ENCODE measurements at places on chromosomes 2 and 18.

DNA sequence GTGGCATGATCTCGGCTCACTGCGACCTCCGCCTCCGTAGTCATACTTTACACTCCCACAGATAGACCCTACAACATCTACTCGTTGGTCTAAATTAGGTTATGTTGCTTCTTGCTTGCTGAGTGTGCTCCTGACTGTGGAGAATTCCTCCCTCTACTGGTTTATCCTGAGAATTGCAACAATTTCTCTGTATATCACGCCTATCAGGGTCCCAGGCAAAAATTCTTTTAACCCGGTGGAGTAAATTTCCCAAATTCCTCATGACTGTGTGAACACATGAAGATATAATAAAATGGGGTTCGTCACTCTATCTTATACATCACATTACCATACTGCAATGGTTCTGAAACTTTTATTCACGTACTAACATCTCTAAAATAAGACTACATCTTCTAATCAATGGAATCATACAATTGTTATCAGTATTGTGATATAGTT, 156.7 kb downstream of the EVA1A start:
- DNase-seq: no peak

DNA sequence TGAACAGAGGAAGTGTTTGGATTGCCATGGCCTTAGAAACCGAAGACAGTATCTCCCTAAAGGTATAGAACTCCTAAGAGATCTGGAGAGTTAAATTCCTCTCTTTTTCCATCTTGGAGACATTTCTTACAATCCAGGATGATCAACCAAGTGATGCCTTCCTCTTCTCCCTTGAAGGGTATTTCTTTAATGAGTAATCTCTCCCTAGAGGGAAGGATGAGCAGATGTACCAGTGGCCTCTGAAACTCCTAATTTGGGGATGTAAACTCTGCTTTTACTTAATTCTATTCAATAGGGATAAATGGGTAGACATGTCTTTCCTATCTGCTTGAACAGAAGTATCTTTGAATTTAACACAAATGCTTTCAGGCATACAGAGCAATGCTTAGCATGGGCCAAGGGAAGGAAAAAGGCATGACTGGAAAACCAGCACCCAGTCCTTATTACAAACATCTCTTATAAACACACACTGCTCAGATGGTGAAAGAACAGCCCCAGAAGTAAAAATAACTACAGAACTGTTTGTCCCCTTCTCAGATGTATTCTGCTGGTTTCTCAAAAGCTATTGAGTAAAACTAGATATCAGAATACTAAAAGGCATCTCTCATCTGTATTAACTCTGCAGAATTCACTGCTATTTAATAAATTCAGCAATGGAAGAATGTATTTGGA, 4.7 kb upstream of the THNSL2 start:
- no peak for DNase-seq

DNA sequence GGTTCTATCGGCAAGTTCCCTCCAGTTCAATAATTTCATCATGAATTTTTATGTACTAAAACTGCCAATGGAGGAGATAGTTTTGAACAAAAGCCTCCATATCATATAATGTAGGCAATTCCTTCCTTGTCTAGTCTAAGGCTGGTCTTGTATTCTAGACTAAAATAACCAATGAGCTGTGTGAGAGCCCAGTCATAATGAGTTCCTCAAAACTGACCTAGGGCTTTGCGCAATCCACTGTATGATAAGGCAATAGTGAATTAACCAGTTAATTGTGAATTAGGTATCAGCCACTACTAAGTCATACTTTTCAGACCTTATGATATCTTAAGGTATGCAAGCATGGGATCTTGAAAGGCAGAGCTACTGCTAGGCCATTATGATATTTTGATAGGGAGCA, 7.6 kb upstream of the UXS1 start:
- no peak for DNase-seq

DNA sequence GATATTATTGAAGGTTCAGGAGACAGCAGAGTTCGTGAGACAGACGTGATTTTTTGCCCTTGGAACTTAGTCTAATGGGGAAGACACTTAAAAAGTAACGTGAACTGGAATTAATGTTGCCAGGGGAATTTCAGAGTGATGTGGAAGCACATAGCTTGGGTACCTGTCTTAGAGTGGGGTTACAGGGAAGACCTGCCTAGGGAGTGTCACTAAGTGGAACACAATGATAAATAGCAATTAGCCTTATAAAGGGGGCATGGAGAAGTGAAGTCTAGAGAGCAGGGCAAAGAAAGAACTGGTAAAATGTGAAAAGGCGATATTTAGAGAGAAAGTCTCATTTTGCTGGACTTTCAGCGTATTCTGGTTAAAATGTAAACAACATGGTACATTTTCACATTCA, 306.0 kb upstream of the TCF4 start:
- no peak for DNase-seq

DNA sequence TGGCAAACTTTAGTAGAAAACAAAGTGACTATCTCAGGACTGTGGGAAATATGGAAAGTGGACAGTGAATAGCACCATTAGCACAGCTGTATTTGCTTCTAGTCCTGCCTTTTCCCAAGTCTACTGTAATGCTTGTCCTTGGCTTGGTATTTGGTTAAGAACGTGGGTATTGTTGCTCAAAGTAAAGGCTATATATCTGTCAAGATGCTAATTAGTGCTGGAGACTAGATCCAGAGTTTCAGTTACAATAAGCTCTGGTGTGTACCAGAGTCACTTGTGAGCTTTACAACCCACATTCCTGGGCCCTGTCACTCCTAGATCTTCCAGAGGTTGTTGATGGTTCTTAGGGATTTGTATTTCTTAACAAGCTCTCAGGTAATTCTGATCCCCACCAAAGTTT, 313.6 kb downstream of the SLC8A1 start:
- DNase-seq: no peak

DNA sequence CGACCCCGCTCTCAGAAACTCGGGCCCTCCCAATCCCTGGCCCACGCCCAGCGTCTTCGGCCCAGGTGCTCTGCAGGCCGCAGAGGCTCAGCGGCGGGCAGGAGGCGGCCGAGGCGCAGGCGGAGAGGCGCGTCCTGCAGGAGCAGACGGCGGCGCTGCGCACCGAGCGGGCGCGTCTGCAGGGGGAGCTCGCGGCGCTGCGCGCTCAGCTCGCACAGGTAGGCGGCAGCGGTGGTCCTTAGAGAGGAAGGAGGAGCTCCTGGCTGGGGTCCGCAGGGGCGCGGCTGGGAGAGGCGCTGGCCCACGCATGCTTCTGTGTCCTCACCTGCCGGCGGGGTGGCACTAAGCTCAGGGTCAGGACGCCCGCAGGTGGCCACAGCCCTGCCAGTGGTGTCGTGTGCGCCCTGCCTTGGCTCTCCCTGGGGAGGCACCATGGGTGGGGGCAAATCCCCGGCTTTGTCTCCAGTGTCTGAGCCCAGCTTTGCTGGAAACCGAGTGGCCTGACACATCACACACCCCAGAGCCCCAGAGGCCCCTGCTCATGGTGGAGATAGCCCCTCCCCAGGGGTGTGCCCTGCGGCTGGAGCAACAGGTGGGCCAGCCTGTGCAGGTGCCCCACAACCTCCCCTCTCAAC, 14.9 kb upstream of the SNED1 start:
- peak; percentile 19 for DNase-seq

DNA sequence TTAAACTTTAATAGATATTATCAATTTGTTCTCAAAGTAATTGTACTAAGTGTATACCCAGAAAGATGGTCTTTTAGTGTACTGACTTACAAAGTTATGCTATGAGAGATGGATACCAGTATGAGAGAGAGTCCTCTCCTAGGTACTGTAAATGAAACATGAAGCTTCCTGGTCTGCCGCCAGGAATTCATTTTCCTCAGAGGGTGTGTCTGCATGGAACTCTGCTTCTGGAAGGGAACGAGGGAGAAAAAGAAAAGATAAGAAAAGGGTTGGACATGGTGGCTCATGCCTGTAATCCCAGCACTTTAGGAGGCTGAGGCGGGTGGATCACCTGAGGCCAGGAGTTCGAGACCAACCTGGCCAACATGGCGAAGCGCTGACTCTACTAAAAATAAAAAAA, 2.2 kb upstream of the SSB start:
- no peak for DNase-seq

DNA sequence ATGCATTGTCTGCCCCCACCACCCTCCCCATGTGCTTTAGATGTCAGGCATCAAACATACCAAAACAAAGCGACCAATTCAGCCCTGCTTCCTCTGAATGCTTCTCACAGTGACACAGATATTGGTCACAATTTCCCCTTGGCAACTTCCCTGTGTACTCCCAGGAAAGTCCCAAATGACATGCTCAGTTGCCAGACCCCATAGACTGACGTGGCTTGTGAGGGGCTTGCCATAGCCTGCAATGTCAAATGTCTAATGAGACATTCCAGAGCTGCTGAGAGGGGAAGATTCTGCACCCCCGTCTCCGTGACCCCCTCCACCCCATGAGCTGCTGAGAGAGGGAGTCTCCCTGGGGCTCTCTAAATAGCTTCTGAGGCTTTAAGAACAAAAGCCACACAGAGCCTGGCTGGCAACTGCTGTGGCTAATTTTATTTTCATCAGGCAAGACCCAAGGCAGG, 47.3 kb downstream of the RFTN2 start:
- DNase-seq: no peak

DNA sequence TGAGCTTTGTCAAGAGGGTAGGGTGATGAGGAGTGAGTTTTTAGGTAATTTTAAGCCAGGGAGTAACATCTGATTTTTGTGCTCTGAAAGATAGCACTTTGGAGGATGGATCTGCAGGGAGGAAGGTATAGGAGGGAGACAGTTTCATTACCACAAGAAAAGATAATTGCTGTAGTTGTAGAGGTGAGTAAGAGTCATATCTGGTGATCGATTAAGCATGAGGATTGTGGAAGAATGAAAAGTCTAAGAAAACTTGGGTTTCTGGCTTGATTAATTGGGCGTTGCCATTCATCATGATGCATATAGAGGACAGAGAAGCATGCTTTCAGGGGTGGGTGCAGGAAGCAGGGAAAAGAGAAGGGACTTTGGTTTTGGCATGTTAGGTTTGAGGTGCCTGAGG, 18.5 kb downstream of the KCMF1 start:
- no peak for DNase-seq

GRCh38 chr2:64718250-64718885, 64.7 kb upstream of the SERTAD2 start:
- no peak for DNase-seq

GRCh38 chr2:3849213-3849612, 145.8 kb downstream of the DCDC2C start:
- no peak for DNase-seq

DNA sequence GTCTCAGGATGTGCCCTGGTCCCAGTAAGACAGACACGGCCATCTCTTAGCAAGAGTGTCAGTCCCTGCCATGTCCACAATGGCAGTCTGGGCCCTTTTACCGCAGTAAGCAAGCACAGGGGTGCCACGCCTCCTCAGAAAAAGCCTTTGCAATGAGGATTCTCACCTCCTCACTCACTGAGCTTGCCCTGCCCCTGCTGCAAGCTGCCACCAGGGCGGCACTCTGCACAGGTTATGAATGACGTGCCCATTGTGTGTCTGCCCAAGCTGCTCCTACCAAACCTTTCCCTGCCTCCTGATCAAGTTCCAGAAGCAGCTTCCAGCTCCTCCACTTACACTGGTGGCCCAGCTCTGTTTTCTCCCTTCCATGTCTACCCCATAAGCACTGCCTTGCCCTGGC, 23.3 kb downstream of the ERCC3 start:
- no peak for DNase-seq

DNA sequence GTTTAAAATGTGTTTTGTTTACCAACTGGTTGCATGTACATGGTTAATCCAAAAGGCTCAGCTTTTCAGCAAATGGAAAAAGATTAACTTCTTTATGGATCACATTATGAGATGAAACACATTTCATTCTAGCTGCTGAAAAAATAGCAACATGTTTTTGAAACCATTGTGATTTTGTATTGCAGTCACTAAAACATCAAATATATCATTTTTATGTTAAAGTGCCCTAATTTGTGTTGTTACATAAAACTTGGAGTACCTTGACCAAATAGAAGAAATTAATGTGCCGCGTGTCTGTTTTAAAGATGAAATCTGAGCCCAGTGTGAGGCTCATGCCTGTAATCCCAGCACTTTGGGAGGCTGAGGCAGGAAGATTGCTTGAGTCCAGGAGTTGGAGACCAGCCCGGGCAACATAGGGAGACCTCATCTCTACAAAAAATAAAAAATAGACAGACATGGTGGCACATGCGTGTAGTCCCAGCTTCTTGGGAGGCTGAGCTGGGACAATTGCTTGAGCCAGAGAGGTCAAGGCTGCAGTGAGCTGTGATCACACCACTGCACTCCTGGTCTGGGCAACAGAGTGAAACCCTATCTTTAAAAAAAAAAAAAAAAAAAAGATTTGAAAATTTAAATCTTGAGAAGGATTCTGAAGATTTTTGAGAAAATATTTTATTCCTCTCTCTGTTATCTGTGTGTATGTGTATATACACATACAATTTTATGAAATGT, 96.6 kb downstream of the FMNL2 start:
- DNase-seq: no peak

DNA sequence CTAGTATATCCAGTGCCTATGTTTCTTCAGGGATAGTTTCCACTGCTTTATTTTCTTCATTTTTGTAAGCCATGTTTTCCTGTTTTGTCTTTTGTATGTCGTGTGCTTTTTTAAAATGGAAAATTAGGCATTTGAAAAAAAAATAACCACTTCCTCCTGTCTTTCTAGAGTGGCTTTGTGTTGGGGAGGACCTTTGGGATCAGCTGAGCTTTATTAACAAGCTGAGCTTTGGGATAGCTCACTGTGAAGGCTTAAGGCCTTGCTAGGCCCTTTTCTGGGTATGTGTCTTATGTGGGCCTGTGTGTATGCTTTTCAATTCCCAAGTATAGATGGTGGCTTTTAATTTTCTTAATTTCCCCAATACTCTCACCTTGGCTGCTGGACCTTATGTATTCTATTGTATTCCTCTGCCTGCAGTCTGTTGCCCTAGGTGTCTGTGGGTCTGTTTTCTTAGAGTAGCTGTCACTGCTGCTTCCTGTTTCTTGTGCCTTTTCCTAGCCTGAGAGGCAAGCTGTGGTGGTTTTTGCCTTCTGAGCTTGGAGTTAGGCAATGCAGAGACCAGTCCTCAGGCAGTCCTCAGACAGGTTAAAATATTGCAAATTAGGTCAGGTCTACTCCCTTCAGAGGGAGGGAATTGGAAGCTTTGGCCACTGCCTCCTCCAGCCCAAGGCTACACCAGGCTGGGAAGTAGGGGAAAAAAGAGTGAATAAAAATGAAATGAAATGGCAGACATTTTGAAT, 134.7 kb downstream of the LDLRAD4 start:
- no peak for DNase-seq

All from stimulated activated CD4-positive, alpha-beta T cell treated with anti-CD3 and anti-CD28 coated beads, Interleukin-4, amount 100 ng/mL, for 48 hours (primary cell).